Activated T-cell treated with anti-CD3 and anti-CD28 coated beads, Interleukin-2, amount 50 U/mL, for 48 hours (primary cell): ENCODE measurements at places on chromosomes 11 and 22.
A peak's percentile ranks its signal among the peaks of the same experiment; 100 is the strongest.

GRCh38 chr11:1152316-1153104 is 5.2 kb upstream of the MUC5AC start:
- DNase-seq: peak; percentile 53

DNA sequence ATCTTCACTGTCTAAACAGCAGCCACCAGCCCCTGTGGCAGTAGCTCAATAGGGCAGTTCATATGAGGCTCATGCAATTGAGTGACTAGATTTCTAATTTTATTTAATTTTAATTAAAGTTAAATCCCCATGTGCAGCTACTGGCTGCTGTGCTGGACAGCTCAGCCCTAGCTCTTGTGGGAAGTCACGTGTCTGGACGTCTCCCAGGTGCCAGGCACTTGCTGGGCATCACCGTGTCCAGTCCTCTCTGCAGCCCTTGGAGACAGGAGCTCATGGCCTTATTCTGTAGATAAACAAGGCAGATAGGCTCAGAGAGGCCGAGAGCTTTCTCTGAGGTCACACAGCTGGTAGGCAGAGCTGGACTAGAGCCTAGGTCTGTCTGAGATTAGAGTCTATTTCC is 95.0 kb downstream of the ARHGAP8 start:
- no peak for DNase-seq

GRCh38 chr22:26848244-26848920 is 191.0 kb downstream of the MIAT start:
- no peak for DNase-seq

- DNase-seq: no peak
Observed at GRCh38 chr11:77052518-77052917, 14.3 kb upstream of the CAPN5 start.

- DNase-seq: peak; percentile 41
Observed at GRCh38 chr11:60951904-60952741, at the start of gene SLC15A3. TSS of gene SLC15A3 (minus strand) at chr11:60952176. CDS start at chr11:60951551, 625 bp downstream.

- DNase-seq: no peak
Observed at GRCh38 chr11:83249445-83249844, 36.7 kb downstream of the CCDC90B start.

DNA sequence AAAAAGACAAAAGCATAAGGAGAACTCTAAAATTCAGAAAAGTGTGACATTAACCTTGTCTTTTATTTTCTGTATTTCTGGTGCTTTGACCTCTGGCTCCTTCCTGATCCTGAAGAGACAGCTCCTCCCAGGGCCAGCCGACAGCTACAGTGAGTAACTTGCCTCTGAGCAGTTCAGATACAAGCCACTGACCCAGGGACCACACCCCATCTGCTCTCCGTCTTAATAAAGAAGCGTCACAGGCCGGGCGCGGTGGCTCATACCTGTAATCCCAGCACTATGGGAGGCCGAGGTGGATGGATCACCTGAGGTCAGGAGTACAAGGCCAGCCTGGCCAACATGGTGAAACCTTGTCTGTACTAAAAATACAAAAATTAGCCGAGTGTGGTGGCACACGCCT is 6.5 kb downstream of the MLC1 start:
- DNase-seq: no peak

DNA sequence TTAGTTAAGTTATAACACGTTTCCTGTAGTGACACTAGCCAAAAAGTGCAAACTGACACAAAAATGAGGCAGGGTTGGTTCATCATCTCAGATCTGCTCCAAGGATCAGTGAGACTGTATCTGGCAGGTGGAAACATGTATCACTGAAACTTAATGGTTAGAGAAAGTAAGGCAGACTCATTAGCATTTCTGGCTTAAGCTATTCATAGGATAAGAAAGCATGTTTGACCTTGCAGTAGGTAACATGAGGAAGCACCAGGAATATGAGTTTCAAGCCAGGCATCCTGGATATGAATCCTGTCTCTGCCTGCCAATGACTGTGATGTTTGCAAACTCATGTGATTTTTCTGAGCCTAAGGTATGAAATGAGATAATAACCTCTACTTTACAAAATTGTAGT is 732.1 kb downstream of the NELL1 start:
- DNase-seq: no peak

GRCh38 chr11:129442171-129442570 is 66.5 kb downstream of the BARX2 start:
- no peak for DNase-seq

DNA sequence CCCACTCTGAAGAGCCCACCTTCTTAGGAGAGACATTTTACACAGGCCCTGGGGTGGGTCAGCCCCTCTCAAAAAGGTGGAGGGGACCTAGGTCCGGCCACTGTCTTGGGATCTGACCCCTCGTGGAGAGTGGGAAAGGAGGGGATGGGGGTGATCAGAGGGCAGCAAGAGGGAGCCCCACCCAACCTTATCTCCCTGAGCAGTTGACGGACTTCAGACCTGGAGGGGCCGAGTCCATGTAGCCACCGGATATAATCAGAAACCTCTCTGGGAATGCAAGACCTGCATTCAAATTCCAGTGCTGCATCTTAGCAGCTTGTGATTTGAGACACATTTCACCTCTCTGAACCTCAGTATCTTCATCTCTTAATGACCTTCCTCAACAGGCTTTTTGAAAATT is 44.0 kb downstream of the TP53I11 start:
- no peak for DNase-seq

GRCh38 chr11:122847466-122847865 is 9.2 kb downstream of the CRTAM start:
- no peak for DNase-seq

DNA sequence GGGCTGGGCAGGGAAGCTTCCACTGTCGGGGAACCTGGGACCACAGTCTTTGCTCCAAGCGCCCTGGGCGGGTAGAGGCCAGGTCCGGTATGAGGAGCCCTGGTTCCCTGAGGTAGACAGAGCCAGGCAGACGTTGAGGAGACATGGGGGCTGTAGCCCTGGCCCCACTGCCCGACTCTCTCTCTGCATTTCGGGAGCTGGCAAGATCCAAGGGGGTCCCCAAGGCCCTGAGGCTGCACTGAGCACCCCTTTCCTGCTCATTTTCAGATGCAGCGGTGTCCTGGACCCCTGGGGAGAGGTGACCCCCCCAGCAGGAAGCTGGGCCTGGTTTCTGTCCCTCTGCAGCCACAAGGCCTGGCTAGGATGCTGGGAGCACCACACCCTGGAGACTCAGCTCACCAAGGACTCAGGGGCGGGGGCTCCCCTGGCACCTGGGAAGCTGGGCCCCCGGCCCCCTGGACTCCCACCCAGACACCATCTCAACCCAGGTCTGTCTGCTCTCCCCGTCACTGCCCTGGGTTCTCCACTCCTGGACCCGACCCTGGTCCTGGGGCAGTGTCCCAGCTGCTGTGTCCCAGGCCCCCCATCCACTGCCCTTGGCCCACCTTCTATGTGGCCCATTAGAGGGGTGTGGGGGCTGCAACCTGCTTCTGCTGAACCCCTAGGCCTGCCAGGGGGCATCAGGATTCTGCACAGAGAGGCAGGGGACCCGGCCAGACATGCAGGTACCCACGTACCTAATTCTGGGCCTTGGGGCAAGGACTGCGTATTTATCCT is 15.0 kb upstream of the MUC6 start:
- DNase-seq: no peak

DNA sequence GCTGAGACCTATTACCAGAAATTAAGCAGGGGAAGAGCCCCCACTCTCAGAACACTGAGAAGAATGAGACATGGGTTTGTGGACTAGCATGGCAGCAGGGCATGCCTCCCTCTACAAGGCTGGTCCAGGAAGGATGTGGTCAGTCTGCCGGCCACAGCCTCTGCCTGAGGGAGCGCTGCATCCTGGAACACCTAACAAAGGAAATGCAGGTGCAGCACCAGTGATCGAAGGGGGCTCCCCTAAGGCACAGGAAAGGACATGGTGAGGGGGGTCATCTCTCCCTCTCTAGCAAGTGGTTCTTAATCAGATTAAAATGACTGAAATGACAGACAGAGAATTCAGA is 40.6 kb upstream of the ARL14EP start:
- peak; percentile 32 for DNase-seq

GRCh38 chr11:120718171-120718570 is 206.6 kb downstream of the GRIK4 start:
- no peak for DNase-seq

DNA sequence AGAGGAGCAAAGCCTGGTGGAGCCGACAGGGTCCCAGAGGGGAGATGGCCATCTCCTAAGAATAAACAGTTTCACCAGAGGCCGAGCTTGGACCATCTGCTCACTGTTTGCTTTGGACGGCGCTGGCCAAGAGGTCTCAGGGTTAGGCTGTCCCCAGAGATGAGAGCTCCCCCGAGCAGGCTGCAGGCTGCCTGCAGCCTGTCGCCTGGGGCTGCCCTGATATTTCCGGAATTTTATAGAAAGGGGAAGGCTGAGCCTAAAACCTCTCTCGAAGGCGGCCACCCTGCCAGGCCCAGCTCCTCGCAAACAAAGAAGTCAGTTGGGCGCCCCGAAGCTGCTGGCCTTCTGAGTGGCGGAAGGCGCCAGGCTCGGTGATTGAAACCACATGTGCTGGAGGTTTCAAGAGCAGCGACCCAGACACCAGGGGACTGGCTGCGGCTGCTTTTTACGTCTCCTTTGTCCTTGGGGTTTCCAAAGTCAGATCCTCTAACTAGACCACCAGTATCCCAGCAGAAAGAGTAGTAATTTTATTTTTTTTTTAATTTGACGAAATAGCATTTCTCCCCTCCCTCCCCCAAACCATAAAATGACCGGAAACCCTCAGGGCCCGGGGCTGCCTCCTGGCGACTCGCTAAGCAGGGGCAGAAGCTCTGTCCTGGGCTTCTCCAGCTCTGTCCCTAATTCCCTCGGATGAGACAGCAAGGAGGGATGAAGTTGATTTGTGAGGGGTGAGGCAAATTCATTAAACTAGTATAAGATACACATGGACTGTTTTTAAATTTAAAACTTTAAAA is 57.4 kb downstream of the CLMP start:
- DNase-seq: no peak

GRCh38 chr11:112558691-112559090 is 298.0 kb upstream of the PLET1 start:
- DNase-seq: no peak

DNA sequence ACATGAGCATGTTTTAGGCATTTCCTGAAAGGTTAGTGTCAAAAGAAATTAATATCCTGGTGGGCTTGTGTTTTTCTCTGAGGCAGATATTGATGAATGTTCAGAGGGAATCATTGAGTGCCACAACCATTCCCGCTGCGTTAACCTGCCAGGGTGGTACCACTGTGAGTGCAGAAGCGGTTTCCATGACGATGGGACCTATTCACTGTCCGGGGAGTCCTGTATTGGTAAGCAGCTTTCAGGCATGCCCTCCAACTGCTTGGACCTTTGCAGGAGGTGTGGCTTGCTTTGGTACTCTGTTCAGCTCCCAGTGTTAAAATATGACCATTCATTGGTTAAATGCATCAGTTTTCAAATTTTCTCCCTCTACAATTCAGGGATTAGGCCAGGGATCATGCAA is 658.6 kb upstream of the ANO5 start:
- DNase-seq: no peak

DNA sequence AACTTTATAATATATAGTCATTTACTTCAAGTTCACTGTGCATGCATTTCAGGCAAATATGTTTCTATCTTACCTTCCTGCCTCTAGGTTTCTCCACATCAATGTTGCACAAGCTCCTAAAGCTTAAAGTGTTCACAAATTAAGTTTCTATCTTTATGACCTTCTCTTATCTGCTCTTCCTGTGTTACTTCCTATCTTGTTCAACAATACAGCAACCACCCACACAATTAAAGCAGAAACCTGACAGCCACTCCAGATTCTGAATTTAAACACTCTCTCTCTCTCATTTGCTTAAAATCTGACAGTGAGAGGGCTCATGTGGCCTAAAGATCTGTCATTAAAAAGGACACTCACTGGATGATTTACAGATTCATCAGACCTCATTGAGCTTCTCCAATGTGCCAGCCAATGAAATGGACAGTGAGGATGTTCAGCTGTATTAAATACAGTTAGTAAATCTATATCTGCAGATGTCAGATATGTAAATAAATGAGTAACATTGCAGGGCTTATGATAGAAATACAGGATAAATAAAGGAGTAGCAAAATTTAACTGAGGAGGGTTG is 10.9 kb downstream of the PDGFD start:
- DNase-seq: no peak

GRCh38 chr11:73376803-73377629 is 817 bp downstream of the RELT start:
- peak; percentile 75 for DNase-seq

GRCh38 chr11:76801225-76801624 is 18.1 kb downstream of the TSKU start:
- DNase-seq: no peak

- DNase-seq: no peak
Observed at GRCh38 chr22:40235308-40235707, 57.6 kb downstream of the TNRC6B start.

DNA sequence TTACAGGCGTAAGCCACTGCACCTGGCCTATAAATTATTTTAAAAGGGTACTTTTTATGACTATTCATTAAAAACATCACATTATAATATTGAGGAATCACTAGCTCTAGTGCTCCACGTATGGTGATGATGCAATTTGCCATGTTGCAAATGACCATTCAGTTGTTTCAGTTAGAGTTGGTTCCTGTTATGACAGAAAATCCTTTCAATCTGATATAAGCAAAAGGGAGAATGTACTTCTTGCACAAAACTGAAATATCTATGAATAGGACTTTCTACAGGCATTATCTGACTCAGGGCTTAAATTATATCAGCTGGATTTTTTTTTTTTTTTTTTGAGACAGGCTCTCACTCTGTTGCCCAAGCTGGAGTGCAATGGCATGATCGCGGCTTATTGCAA is 45.6 kb upstream of the RRM1 start:
- no peak for DNase-seq

- no peak for DNase-seq
Observed at GRCh38 chr11:65569164-65569972, 909 bp upstream of the ZNRD2 start.

DNA sequence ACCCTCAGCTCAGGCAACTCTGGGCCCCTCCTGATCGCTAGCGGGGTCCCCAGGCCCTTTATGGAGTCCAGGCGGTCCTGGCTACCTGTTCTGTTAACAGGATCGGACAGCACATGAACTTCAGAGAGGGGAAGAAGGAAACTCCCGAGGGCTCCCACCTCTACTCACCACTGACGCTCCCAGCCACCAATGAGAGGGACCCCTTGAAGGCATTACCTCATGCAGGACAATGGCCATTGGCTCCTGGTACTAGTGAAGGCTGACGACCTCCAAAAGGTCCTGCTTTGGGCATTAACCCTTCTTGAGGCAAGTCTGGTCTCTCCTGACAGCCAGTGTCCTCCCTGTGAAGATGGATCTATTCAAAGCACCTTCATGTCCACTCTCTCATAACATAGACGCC is 71.5 kb upstream of the LMO1 start:
- DNase-seq: no peak

GRCh38 chr11:100072131-100072530 is 615.0 kb upstream of the ARHGAP42 start:
- no peak for DNase-seq

GRCh38 chr11:70210051-70210501 is 7.0 kb downstream of the FADD start:
- DNase-seq: no peak

DNA sequence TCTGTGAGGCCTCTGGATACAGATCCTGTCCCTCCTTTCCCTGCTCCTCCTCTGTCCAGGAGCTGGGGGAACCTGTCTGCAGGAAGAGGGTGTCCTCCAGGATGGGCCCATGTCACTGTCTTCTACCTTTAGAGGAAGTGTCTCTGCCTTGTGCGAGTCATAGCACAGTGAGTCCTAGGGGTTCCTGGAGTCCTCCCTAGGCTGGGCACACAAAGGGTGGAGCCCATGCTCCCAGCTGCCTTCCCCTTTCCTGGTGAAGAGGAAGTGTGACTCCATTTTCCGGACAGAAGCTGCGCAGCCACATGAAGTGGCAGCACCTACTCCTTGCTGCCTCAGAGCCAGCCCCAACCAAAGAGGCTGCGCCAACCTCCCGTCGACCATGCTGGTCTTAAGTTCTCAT is 112.2 kb downstream of the CTTN start:
- no peak for DNase-seq
